ENCODE measurements at places on chromosomes 7 and 10.
A peak's percentile ranks its signal among the peaks of the same experiment; 100 is the strongest.

GRCh38 chr10:107984149-107984548 lies 819.6 kb upstream of the SORCS1 start:
- DNase-seq = no peak

GRCh38 chr10:70115948-70116682 lies 16.5 kb downstream of the AIFM2 start:
- DNase-seq = no peak

GRCh38 chr7:102065226-102065625 lies 221.4 kb upstream of the SH2B2 start:
- no peak for DNase-seq

DNA sequence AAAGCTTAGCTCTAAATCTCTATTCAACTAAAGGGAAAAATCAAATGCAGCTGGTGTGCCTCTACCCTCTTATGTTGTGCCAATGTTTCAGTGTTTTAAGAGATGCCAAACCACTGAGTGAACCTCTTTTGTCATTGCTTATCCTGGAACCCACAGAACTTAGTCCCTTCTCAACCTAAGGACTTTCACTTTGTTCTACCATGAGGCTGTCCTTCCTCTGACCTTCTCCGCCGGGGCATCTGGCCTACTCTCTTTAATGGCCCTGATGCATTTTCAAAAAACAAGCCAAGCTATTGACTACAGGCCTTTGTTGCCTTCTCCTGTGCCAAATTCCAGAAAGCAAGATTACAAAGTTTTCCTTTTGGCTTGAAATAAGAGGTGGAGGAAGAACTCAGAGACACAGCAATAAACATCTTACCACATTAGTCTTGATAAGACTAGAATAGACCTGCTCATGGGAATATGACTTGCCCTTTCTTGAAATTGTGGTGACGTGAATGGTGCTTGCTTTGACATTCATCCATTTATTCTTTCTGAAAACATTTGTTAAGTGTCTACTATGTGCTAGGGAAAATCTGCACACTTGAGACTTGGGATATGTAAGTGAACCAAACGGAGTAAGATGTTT lies 253.2 kb upstream of the SMIM30 start:
- no peak for DNase-seq

GRCh38 chr7:140005754-140006503 lies 56.8 kb downstream of the PARP12 start:
- no peak for DNase-seq

DNA sequence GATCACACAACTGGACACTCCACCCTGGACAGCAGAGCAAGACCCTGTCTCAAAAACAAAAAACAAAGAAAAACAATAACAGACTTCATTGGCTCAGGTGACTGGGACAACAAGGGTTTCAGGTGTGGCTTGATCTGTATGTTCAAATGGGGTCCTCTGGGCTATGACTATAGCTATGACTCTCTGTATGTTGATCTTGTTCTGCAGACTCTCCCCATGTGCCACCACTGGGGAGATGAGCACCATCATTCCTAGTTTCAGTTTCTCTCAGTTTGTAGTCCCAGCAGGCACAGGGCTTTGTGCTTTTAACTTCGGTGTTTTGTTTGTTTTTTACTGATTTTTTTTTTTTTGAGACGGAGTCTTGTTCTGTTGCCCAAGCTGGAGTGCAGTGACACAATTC lies 53.8 kb downstream of the SUFU start:
- DNase-seq = no peak

- DNase-seq = peak; percentile 34
Measured at GRCh38 chr10:12448729-12449391, 99.5 kb downstream of the CAMK1D start.

GRCh38 chr10:92742331-92743228 lies 52.8 kb downstream of the HHEX start:
- no peak for DNase-seq

- no peak for DNase-seq
Measured at GRCh38 chr7:148084138-148084537, 506.4 kb upstream of the C7orf33 start.

DNA sequence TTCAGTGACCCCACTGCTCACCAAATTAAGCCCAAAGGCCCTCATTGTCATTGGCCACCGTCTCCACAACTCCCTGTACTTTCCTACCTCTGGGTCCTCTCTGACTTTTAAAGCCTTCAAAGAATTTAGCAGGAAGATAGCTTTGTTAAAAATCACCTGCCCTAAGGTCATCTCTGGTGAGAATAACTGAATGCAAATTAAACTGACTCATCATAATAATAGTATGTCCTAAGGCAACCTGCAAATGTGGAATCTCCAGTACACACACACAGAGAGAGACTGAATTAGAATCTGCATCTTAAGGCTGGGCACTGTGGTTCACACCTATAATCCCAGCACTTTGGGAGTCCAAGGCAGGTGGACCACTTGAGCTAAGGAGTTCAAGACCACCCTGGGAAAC lies 24.1 kb downstream of the OAT start:
- DNase-seq = no peak

GRCh38 chr7:132295175-132295574 lies 281.1 kb downstream of the PLXNA4 start:
- DNase-seq = no peak

DNA sequence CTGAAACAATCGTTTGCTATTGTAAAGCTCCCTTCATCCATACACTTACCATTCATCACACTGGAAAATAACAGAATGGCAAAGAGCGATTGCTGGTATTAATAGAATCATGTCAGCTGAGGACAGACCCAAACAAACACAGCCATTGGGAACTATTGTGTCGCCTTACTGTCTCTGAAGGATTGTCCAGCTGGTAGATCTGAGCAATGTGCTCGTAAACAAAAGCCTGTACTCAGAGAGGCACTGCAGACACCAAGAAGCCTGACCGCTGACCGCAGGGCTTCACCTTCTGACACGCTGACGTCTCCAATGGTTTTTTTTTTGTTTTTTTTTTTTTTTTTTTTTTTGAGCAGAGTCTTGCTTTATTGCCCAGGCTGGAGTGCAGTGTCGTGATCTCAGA lies 151.0 kb upstream of the FRMD4A start:
- no peak for DNase-seq

- DNase-seq = no peak
Measured at GRCh38 chr7:4123346-4123745, 558.7 kb upstream of the FOXK1 start.

DNA sequence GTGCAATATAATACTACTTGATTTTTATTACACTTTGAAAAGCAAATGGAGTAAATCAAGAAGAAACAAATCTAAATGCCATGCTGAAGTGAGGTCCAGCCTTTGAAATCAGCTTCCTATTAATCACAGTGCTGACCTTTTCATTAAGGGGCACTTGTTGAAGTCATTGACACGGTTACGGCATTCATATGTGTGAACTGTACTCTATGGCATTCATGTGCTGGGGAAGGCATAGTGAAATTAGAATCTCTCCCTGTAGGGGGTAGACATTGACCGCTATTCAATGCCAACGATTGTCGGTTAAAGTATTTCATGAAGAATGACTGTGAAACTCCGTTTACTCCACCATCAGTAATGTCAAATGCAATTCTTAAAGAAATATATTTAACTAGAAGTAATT lies 296.1 kb upstream of the SEMA3A start:
- peak; percentile 69 for DNase-seq

DNA sequence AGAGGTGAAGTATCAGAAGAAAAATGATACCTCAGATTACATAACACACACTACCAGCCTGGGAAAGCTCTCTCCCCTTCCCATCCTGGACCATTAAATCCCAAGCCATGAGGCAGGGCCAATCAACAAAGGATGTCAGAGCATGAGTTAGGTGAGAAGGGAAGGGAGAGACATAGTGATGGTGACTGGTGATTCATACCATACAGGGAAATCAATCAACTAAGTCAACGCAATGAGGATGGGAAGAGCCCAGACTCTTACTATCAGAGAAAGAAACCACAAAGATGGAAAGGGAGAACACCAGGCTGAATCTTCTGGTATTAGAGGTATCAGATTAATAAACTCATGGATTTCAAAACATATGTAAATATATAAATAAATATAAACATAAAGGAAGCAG lies 185.4 kb downstream of the KMT2E start:
- no peak for DNase-seq

GRCh38 chr10:18140957-18141845 lies 977 bp downstream of the CACNB2 start:
- DNase-seq = no peak

DNA sequence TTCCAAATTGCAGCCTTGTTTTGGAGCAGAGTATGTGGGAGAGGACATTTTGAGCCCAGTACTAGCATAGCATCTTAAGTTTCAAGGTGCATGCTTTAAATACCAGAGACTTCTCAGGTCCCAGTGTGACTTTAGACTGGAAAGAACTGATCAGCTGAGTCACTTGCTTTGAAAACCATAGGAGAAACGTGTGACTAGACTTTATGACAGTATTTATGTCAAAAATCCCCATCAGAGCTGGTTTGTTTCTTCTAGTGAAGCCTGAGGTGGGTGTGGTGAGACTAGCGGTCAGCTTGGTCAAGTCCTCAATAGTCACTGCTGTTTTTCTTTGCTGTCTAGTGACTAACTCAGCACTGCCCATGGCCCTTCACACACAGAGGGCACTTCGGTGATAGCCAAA lies 724.2 kb downstream of the GATA3 start:
- DNase-seq = no peak

GRCh38 chr10:74771054-74771453 lies 55.3 kb upstream of the KAT6B start:
- DNase-seq = no peak

- DNase-seq = no peak
Measured at GRCh38 chr7:143299840-143300239, 11.7 kb downstream of the CASP2 start.

DNA sequence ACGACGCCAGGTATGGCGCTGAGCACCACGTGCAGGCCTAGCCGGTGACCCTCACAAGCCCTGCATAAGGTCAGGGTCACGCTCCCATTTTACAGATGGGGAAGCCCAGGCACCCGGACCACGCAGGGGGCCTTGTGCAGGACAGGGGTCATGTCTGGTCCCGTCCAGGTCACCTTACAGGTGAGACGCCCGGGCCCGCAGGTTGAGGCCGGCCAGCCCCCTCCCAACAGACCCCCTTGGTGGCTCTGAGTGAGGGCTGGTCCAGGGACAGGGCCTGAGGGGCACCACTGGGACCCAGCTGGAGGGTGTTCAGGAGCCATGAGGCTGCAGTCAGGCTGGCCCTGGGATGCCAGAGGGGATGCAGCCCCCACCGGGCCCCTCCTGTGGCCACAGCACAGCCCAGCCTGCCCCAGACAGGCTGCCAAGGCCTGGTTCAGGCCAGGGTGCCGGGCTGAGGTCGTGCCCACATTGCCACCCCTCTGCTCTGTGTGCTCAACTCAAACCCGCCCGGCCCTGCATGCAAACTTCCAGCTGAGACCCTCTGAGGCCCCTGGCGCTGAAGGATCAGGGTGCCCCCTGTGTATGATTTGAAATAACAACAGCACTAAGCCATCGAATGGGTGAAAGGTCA lies 69.0 kb downstream of the PWWP2B start:
- no peak for DNase-seq

DNA sequence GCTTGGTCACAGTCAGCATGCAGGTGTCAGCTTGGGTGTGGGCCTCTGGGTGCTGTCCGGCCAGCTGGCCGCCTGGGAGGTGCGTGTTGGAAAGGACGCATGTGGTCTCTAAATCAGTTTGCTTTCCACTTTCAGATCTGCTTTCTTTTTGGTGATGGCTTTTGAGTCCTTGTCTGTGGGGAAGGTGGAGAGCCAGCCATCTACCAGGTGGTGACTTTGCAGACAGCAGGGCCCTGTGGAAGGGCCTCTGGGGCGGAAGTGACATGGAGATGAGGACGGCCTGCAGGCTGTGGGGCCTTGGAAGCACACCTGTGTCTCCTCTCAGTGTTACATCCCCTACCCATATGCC lies 59.4 kb downstream of the WDR37 start:
- no peak for DNase-seq

DNA sequence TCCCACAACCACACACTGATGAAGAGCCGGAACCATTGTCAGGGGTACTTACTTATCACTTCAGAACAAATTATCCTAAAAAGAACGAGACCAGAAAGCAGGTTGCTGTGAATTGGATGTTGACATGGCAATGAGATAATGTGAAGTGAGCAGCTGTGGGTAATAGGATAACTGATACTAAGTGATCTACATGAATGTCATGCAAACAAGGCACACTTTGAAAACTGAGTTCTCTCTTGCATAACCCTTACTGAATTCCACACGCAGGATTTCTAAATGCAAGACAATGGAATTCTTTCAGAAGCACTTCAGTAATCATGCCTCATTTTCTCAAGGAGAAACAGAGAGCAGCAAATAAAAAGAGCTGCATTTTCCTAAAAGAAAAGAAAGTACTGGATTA lies 242.5 kb upstream of the TMEM229A start:
- DNase-seq = no peak

GRCh38 chr10:43707770-43708169 lies 59.1 kb upstream of the ZNF32 start:
- DNase-seq = no peak

- no peak for DNase-seq
Measured at GRCh38 chr7:150432915-150433892, 17.2 kb upstream of the GIMAP8 start.
